ENCODE measurements at places on chromosomes 4 and X. TPM values are rescaled to one million over a fixed set of nuclear protein-coding genes. Genes with fewer than 3 reads are reported as not detected.

SLIT2 gene
- total RNA-seq: 10.1 TPM

ABCG2 gene
- total RNA-seq: 11.9 TPM

POU4F2 gene
- total RNA-seq: not detected

VGLL1 gene
- total RNA-seq: not detected

STOX2 gene
- total RNA-seq: 0.07 TPM

MGARP gene
- 57.2 TPM for total RNA-seq

NXF2B gene
- not detected for total RNA-seq

Measured in pulmonary artery endothelial cell (primary cell).